NCI-H748 treated with DMSO at 0.1 percent for 48 hours (cell line): ENCODE measurements at places on chromosomes 6 and 20.
A peak's percentile ranks its signal among the peaks of the same experiment; 100 is the strongest.

DNA sequence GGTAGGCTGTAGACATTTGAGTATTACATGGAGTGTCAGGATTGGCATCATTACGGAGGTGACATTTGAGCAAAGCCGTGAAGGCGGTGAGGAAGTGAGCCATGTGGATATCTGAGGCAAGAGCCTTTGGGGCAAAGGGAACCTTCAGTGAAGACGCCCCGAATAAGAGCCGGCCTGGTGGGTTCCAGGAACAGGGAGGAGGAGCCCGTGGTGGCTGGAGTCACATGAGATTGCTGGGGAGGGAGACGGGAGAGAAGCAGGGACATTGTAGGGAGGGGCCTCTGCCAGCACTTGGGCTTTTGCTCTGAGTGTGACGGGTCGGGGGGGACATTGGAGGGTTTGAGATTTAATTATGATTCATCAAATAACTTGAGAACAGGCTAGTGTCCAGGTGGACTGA lies 78.3 kb downstream of the PHACTR3 start:
- no peak for DNase-seq

DNA sequence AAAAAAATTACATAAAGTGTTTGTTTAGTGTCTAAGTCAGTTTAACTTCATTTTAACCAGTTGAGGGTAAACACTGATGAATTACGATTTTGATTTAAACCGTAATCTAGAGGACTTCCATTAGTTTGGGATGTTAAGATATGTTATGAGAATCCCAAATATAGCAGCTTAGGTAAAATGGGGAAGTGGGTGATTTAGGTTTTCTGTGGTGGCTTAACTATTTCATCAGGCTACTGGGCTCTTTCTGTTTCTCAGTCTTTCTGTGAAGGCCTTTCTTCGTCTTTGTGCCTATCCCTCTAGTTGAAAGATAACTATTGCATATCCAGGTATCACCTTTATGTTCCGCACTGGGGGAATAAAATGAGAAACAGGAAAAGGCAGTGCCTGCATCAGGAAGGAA lies 27.9 kb downstream of the CENPW start:
- DNase-seq = no peak

- DNase-seq = no peak
Observed at GRCh38 chr6:2782825-2783187, 17.6 kb downstream of the WRNIP1 start.

GRCh38 chr6:39666706-39667489 lies 58.3 kb downstream of the KIF6 start:
- no peak for DNase-seq

DNA sequence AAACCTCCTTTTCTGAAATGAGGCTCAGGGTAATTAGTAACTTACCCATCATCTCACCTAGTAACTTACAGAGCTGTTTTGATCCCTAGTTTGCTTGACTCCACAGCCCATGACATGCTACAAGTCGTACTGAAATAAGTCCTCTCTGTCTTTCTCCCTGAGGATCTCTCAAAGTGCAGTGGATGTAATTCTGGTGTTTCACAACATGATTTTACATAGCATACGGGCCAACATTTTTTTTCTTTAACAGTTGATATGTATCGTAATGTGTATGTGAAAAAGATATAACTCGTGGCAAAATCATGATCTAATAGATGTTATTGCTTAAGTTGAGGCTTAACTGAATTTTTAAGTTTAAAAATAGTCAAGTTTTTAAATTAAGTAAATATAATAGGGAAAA lies 45.0 kb downstream of the TSHZ2 start:
- DNase-seq = no peak

GRCh38 chr20:51456511-51457509 lies 85.7 kb downstream of the NFATC2 start:
- DNase-seq = no peak

DNA sequence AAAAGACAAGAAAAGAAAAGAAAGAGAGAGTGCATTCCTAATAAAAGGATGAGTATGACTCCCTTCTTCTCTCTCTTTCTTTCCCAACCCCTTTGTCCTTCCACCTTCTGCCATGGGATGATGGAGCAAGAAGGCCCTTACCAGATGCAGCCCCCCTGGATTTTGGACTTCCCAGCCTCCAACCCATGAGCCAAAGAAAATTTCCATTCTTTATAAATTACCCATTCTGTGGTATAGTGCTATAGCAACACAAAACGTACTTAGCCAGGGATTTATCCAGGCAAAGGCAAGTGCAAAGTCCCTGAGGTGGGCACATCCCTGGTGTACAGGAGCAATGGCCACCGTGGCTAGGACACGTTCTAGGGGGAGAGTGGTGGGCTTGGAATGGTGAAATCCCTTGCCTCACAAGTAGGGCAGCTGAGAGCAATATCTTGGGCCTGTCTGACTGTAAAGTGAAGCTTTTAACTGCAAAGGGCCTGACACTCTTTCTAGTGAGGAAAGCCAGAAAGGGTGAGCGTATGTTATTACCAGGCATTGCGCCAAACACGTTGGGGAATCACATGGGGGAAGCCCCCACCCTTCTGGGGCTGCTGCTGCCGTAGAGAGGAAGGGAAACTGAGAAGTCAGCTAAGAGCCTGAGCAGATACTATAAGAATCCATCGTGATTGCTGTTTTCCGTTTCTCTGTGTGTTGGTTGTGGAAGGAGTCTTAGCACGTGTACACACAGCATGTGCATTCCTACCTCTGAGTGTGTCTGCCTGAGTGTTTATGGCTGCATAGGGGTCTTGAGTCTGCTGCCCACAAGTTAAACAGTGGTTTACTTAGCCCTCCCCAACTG lies 50.7 kb upstream of the SIRPA start:
- DNase-seq = no peak

DNA sequence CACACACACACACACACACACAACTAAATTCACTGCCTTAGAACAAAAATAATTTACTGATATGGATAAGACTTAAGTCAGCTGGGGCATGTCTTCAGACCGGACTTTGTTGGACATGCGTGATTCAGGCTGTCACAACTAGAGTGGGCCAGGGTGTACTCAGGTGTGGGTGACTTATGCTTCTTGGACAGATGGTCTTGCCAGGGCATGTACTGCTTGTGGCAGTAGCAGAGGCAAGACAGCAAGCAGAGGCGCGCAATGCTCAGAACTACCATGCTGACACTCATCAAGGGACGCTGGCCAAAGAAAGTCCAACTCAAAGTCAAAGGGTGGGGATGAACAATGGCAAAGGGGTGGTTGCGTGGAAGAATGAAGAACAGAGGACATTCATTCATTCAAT lies 437.5 kb downstream of the CBLN4 start:
- DNase-seq = no peak

DNA sequence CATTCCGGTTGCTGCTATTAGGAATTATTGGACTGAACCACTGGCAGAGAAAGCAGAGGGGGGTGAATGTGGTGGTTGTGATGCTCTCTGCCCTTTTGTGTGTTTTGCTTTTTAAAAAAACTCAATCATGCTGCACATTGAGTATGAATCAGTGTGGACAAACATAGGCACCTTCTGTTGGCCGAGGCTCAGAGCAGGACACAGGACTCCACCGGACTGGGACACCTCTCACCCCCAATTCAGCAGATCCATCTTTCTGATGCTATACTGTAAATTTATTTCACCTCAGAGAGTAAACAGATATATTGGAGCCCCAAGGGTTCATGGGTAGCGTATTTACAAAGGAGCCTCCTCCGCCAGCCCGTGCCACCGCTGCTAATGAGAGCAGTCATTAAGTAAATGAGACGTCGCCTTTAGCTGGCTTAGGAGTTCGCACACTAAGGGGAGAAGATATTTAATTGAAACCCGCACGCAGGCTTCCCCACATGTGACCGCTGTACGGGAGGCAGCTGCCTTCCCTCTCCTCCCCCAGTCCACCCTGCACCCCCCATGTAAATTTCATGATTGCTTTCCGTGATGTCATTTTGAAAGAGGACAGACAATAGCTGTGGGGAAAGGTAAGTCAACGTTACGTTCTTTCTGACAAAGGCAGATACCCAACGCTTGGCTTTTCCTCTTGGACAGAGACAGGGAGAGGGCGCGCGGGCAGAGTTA lies at the start of gene MYT1:
Gene MYT1, plus strand, starts transcription at position 330 of the 714 bp plus-strand sequence. CDS start 34,410 bp downstream, outside the sequence.
- peak; percentile 66 for DNase-seq

- no peak for DNase-seq
Observed at GRCh38 chr6:1094306-1094705, 217.6 kb upstream of the FOXQ1 start.

GRCh38 chr6:136410201-136411024 lies 120.8 kb upstream of the BCLAF1 start:
- no peak for DNase-seq

- no peak for DNase-seq
Observed at GRCh38 chr6:160253714-160254113, 4.9 kb downstream of the SLC22A2 start.

DNA sequence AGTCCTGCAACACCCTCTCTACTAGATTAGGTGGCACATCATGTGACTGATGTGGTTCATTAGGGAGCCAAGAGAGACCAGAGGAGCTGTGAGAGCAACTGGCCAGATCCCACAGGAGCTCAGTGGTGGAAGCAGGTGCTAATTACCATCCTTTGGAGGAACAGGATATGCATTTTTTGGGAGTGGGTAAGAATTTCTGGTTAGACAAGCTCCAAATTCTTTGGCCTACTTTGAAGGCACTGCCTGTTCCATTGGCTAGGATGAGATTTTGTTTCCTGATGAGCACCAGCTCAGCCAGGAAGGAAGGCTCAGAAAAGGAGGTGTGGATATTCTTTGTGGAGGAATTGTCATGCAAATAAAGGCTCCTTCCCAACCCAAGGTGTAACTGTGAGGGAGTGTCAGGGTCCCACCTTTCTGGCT lies 130.3 kb upstream of the BMP2 start:
- DNase-seq = no peak

DNA sequence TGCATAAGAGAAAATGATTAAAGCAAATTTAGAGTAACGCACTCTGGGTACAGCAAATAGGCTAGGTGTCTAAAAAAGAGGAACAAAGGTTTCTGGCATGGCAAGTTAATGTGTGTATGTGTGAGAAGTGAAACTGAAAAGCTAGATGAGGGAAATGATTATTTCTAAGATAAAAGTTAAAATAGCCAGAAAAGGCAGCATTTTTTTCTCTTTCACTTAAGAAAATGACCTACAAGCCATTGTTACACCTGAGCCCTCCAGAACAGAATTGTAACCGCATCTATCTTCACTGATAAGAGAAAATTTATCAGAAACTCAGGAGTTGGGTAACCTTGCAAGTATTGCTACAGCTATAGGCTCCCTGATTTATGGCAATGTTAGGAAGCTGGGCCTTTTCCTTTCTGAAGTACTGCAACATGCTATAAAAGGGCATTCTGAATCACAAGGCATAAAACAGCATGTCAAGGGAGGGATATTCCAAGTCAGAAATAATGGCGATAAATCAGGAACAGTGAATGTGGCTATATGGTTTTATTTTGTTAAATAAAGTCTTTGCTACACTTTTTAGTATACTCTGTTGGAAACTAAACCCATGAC lies 395.3 kb downstream of the TBC1D32 start:
- no peak for DNase-seq

- DNase-seq = no peak
Observed at GRCh38 chr6:106844930-106845329, 129.6 kb downstream of the CD24 start.

DNA sequence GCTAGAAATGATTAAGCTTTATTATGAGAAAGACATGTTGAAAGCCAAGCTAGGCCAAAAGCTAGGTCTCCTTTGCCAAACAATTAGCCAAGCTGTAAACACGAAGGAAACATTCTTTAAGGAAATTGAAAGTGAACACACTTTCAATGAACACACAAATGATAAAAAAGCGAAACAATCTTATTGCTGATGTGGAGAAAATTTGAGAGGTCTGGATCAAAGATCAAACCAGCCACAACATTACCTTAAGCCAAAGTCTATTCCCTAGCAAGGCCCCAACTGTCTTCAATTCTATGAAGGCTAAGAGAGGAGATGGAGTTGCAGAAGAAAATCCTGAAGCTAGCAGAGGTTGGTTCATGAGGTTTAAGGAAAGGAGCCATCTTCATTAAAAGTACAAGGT lies 40.2 kb upstream of the DEFB112 start:
- DNase-seq = no peak

DNA sequence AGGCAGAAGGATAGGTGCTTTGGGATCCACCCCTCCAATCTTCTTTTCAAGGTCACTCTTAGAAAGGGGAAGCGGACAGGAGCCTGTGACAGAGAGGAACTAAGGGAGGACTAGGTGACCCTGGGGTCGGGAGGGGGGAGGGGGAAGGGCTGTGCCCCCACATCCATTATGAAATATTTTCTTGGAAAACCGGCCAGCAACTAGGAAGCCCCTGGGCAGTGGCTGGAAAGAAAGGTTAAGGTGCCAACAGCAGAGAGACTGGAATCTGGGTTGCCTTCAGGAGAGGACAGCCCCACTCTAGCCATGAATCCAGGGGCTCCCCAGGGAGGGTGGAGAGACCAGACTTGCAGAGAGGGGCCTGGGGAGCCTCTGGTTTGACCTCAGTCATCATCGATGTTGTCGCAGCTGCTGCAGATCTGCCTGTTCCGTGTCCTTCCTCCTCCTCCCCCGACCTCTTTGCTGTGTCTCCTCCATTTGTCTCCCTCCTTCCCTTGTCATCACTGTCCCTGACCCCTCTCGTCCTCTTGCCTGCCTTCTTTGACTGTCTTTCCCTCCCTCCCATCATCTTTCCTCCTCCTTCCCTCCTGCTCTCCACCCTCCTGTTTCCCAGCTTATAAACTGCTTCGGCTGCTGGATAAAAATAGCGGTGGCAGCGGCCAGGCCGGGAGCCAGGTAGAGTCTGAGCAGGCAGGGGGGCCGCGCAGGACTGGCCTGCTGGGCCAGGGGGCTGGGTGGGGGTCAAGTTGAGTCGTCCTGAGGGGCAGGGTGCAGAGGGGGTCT lies 3.2 kb downstream of the SLC29A1 start:
- DNase-seq = no peak

GRCh38 chr6:129469070-129469662 lies 240.8 kb downstream of the ARHGAP18 start:
- no peak for DNase-seq

- DNase-seq = no peak
Observed at GRCh38 chr6:116564921-116565872, 6.1 kb upstream of the RWDD1 start.

GRCh38 chr20:2914160-2914559 lies 40.9 kb downstream of the PTPRA start:
- peak; percentile 22 for DNase-seq

GRCh38 chr6:1607516-1608221 lies 2.0 kb upstream of the FOXC1 start:
- DNase-seq = peak; percentile 50

GRCh38 chr6:87754828-87755227 lies 52.8 kb upstream of the AKIRIN2 start:
- DNase-seq = no peak
